ENCODE measurements at places on chromosomes 13 and 19. TPM values are rescaled to one million over a fixed set of nuclear protein-coding genes. Genes with fewer than 3 reads are reported as not detected.

GRCh38 chr13:40581277-40581579 is 85.2 kb downstream of the FOXO1 start:
- DNase-seq, result no peak
- H3K27me3 ChIP-seq, result no peaks in the 10 kb centered on the region
- H3K4me1 ChIP-seq, result peaks cover 28% of the 10 kb centered on the region
- H3K4me3 ChIP-seq, result no peak overlapping the region

DNA sequence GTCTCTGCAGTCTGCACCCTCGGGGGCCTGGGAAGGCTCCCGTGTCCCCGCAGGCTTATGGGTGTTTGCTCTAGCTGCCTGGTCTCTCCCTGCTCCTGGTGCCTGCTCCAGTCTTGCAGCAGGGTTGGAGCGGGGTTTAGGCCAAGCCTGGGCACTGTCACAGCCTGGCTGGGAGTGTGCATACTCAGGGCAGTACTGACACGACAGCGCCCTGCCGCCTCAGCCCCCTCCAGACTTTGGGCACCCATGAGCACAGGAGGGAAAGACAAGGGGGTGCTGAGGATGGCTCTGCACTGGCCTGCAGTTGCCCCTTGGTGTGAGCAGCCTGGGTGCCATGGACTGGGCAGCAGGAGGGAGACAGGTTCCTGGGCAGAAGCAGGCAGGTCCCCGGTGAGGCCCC is 35.7 kb downstream of the CEP89 start:
- H3K27ac ChIP-seq, result no peak overlapping the region
- peaks cover 58% of the 10 kb centered on the region for H3K36me3 ChIP-seq
- no peak for DNase-seq
- no peaks in the 10 kb centered on the region for H3K4me1 ChIP-seq
- H3K27me3 ChIP-seq, result no peaks in the 10 kb centered on the region

- peaks cover 31% of the 10 kb centered on the region for H3K4me1 ChIP-seq
- H3K4me3 ChIP-seq, result no peak overlapping the region
Measured at GRCh38 chr19:5106191-5106726, 137.3 kb downstream of the KDM4B start.

Gene PDE4C
- total RNA-seq, result not detected
